ENCODE measurements at places on chromosomes 5 and 9.

DNA sequence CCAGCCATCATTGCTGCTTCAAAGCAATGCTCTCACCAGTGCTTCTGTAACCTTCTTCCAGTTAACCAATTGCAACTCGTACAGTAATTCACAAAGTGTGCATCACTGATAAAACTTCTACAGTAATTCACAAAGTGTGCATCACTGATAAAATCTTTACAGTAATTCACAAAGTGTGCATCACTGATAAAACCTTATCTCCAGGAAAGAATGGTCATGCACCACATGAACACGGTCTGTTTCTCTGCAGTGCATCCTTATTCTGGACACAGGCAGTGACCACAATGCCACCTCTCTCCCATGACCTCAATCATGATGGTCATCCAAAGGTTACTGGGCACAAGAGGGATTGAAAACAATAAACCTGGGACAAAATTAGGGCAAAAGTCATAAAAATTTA lies 153.6 kb downstream of the TSSK1B start:
- DNase-seq, result no peak

DNA sequence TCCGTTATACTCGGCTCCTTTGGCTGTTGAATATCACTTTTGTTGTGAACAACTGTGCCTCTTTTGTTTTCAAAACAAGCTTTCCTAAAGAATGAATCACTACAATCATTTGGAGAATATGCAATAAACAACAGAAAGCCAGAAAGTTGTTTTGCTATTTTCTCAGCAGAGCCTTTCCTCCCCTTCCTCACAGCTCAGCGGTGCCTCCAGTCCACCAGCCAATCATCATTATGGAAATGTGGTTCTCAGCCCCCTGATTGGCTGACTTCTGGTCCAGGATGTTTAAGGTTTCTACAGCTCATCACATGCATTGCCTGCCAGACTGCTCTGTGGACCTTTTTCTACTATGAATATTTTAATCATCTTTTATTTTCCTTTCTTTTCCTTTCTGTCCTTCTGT lies 9.1 kb upstream of the ZNF608 start:
- DNase-seq, result no peak

DNA sequence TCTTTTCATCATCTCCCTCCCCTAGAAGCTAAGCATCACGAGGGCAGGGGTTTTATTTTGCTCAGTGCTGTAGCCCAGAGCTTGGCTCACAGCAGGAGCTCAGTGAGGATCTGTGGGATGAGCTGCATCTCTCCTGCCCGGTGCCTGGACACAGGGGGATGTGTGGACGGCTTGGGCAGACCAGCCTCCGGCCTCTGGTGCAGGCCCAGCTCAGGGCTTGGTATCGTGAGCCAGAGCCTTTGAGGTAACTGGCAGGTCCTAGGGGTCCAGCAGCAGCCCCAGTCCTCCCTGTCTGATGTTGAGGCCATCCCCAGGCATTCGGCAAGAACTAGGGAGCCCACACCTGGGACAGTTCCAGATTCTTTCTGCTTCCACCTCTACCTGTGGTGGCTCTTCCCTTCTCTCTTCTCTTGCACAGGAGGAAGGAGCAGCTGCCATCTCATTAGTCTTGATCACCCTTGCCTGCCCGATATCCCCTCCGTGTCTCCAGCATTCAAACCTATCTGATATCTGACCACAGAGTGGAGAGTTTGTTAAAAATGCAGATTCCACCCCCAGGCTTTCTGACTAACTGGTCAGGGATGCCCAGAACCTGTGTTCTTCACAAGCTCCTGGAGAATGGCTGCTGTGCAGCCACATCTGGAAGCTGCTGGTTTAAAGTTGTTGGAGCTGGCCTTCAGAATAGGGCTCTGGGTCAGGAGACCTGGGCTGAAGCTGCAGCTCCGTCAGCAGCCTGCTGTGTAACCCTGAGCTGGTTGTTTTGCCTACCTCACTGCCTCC lies 7.9 kb upstream of the SLC6A7 start:
- DNase-seq, result no peak

DNA sequence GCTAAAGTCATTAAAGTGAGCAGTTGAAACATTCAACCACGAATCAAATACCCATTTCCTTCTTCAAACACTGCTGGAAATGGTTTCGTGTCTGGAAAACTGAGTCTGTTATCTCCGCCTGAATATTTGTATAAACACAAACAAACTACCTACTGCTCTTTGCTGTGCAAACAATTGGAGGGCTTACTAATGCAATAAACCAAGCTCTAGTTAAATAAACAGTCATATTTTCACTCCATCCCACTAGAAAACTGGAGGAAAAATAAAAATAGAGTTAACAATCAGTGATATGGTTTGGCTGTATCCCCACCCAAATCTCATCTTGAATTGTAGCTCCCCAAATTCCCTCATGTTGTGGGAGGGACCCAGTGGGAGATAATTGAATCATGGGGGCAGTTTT lies 397.6 kb downstream of the RASEF start:
- no peak for DNase-seq

GRCh38 chr9:14517154-14517906 lies 175.9 kb downstream of the ZDHHC21 start:
- no peak for DNase-seq

Data from HCT116 (cell line).